ENCODE measurements at places on chromosomes 1 and 21. TPM values are rescaled to one million over a fixed set of nuclear protein-coding genes. Genes with fewer than 3 reads are reported as not detected.

DNASE2B gene
- under 0.01 TPM for total RNA-seq

CIART gene
- 1.7 TPM for total RNA-seq

TMPRSS3 gene
- total RNA-seq, result not detected

CDKN2C gene
- 19.6 TPM for total RNA-seq

SLFNL1 gene
- 0.69 TPM for total RNA-seq

BCL2L15 gene
- under 0.01 TPM for total RNA-seq

LRP8 gene
- 24.2 TPM for total RNA-seq

Data from bladder microvascular endothelial cell (primary cell).